ENCODE measurements at places on chromosomes 6 and 20. TPM values are rescaled to one million over a fixed set of nuclear protein-coding genes. Genes with fewer than 3 reads are reported as not detected.

Gene EPHA7
- 9.8 TPM for total RNA-seq

DNA sequence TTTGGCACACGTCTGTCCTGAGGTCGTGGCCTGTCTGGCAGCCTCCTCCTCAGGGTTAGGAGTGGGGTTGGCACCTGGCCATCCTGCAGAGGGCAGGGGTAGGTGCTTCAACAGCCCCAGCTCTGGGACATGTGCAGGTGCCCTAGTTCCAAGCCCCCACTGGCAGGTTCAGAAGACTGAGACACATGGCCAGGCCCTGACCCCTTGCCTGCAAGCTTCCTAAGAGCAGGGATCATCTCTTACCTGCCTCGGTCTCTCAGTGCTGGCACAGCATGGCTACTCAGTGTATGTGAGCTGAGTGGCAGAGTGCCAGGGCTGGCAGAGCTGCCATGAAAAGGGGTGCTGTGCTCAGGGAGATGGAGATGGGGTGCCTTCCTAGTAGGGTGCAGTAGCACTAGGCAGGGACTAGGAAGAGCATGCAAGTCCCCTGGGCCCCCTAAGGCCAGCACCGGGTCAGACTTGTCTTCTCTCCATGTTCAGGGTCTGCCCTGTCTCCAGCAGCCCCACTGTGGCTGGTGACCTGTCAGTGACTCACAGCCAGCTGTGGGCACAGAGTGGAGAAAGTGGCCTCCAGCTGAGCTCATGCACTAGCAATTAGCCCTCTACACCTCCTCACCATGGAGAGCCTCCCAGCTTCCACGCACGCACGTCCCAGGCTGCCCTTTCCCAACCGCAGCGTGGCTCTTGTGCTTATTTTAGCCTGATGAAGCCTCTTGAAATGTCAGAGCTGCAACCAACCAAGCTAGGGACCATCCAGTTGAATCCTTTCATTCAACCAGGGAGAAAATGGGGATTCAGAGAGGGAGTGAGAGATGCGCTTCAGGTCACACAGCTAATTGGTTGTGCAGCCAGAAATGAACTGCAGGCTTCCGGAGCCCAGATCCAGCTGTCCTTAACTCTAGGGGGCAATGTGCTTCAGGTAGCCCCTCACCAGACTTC, 116.6 kb downstream of the MRPL14 start:
- peak; percentile 65 for DNase-seq

- DNase-seq: no peak
These were observed 100.6 kb downstream of the MAP3K4 start for GRCh38 chr6:161091972-161092701.

DNA sequence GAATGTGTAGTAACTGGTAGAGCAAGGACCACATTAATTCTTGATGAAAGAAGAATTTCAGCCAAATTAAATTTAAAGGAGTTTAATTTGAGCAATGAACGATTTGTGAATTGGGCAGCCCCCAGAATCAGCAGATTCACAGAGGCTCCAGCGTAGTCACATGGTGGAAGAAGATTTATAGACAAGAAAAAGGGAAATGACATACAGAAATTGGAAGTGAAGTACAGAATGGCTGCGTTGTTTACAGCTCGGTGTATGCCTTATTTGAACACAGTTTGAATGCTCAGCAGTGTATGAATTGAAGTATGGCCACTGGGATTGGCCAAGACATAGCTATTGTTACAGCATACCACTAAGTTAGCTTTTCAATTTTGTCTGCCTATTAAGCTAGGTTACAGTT, 173.6 kb upstream of the ARG1 start:
- no peak for DNase-seq

Gene PGC
- total RNA-seq: not detected

Gene STMND1
- total RNA-seq: not detected

- no peak for DNase-seq
These were observed 47.9 kb downstream of the QRSL1 start for GRCh38 chr6:106677282-106677681.

Gene PDYN
- total RNA-seq: not detected

DNA sequence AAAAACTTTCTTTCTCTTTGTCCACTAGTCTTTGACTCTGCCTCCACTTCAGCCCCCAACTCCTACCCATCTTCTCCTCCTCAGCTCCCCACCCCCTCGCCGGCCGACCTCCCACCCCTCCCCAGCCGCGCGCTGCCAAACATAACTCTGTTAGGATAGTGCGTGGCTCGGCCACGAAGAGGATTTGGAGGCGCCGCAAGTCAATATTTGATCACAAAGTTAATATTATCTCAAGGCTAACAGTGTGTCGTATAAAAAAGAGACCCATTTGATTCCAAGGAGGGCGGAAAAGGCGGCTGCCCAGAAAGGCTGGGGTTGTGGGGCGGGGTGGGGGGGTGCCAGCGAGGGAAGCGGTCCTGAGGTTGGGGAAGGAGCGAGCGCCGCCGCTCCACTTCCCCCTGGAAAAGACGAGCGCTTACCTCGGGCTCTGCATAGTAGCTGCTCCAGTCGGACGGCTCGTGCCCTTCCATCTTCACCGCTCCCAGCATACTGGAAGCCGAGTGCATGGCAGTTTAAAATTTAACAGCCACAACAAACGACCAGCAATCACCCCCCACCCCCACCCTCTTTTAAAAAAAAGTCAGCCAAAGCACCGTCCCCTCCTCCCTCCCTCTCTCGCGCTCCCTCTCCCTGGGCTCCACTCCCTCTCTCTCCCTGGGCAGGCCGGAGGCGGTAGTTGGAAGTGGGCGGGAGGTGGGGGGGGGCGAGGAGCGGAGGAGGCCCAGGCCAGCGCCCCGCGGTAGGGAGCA, 425 bp downstream of the FOXA2 start:
- DNase-seq: no peak

- peak; percentile 70 for DNase-seq
These were observed 25.5 kb upstream of the KCNK16 start for GRCh38 chr6:39347906-39348585.

GRCh38 chr6:68343901-68344300, 291.2 kb upstream of the ADGRB3 start:
- DNase-seq: no peak

- DNase-seq: no peak
These were observed 122.3 kb downstream of the NKAIN2 start for GRCh38 chr6:123925842-123926399.

DNA sequence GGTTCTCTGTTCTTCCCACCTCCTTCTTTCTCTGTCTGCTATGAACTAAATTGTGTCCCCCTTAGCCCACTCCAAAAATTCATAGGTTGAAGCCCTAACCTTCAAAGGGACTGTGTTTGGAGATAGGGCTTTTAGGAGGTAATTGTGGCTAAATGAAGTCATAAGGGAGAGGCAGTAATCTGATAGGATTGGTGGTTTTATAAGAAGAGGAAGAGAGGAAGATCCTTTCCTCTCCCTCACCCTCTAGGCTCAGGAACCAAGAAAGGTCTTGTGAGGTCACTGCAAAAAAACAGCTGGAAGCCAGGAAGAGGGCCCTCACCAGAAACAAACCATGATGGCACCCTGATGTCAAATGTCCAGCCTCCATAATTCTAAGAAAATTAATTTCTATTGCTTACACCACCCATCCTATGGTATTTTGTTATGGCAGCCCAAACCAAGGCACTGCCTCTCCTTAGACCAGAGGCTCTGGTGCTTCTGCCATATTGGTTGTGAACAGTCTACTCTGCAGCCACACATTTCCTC, 135.1 kb upstream of the COL21A1 start:
- DNase-seq: no peak

- no peak for DNase-seq
These were observed 615.3 kb downstream of the TFAP2A start for GRCh38 chr6:9799582-9799981.
